LHCN-M2 (cell line): ENCODE measurements at places on chromosomes 5 and 9. TPM values are rescaled to one million over a fixed set of nuclear protein-coding genes. Genes with fewer than 3 reads are reported as not detected.

PCDHA11 gene
- total RNA-seq: 0.11 TPM in 1 of 2 replicates, not detected in the other

FOXD4L5 gene
- 0.06 TPM in 1 of 2 replicates, not detected in the other for total RNA-seq

LCN15 gene
- not detected in 2 replicates for total RNA-seq

GNA14 gene
- not detected in 2 replicates for total RNA-seq

SPOCK1 gene
- 23.2 and 31.4 TPM in 2 replicates for total RNA-seq

CCDC180 gene
- total RNA-seq: not detected in 2 replicates

PCDHGA3 gene
- total RNA-seq: 0.57 TPM in 1 of 2 replicates, not detected in the other

PDE6A gene
- 0.58 and 1.1 TPM in 2 replicates for total RNA-seq

GABRA6 gene
- not detected in 2 replicates for total RNA-seq

NTRK2 gene
- not detected in 2 replicates for total RNA-seq

PKN3 gene
- 4.2 and 4.4 TPM in 2 replicates for total RNA-seq

SEMA5A gene
- 11.4 and 12.8 TPM in 2 replicates for total RNA-seq

DEPDC1B gene
- total RNA-seq: 19.7 and 20.9 TPM in 2 replicates

HTR4 gene
- 0.26 TPM in 1 of 2 replicates, not detected in the other for total RNA-seq

CCDC183 gene
- total RNA-seq: 1.4 TPM in 1 of 2 replicates, not detected in the other

IL17B gene
- total RNA-seq: not detected in 2 replicates

EFCAB9 gene
- total RNA-seq: not detected in 2 replicates

ERAP2 gene
- 19.3 and 26.9 TPM in 2 replicates for total RNA-seq

CER1 gene
- total RNA-seq: not detected in 2 replicates

PCDHGB7 gene
- 0.52 and 0.83 TPM in 2 replicates for total RNA-seq

TAF9 gene
- total RNA-seq: 75.7 and 84.4 TPM in 2 replicates

CDH18 gene
- 0.06 and 0.38 TPM in 2 replicates for total RNA-seq

CAVIN4 gene
- 2.2 and 5.2 TPM in 2 replicates for total RNA-seq

F2RL2 gene
- 0.52 and 0.71 TPM in 2 replicates for total RNA-seq

CARD6 gene
- 3.2 and 4.1 TPM in 2 replicates for total RNA-seq

GDNF gene
- 0.40 and 0.64 TPM in 2 replicates for total RNA-seq

FAM78A gene
- 0.58 and 1.7 TPM in 2 replicates for total RNA-seq
